ENCODE measurements at places on chromosomes 6 and 20. TPM values are rescaled to one million over a fixed set of nuclear protein-coding genes. Genes with fewer than 3 reads are reported as not detected.

The REM1 gene
- 1.3 TPM for total RNA-seq

The FOXF2 gene
- 0.59 TPM for total RNA-seq

The MKKS gene
- total RNA-seq: 8.1 TPM

The HAO1 gene
- not detected for total RNA-seq

DNA sequence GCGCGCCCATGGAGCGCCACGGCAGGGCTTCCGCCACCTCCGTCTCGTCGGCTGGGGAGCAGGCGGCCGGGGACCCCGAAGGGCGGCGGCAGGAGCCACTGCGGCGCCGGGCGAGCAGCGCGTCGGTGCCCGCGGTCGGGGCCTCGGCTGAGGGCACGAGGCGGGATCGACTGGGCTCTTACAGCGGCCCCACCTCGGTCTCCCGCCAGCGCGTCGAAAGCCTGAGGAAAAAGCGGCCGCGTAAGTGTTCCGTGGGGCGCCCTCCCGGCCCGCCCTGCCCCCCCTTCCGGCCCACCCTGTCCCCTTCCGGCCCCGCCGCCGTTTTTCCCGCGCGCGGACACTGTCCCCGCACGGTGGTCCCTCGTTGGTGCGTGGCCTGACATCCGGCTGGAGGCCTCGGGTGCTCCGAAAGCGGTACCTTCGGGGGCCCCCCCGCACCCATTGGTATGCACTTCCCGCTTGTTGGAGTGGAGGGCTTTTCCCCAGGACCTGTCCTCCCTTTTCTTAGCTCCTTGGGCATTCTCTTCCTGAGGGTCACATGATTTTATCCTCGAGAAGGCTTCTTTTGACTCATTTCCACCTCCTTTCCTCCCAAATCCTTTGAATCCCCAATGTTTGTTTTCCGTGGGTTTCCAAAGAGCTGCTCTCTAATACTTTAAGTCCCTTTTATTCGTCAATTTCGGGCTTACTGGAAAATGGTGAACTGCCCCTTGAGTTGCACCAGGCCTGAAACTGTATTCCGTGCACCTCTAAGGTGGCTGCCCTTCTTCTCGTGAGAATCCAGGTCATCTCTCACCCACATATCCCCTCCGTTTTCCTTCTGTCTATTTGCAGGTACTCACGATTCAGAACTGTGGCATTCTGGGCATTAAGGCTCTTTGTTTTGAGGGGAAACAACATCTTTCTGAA is 556 bp downstream of the PANK2 start:
- DNase-seq: peak; percentile 43

GRCh38 chr20:300345-300990 is 3.1 kb downstream of the ZCCHC3 start:
- DNase-seq: no peak

DNA sequence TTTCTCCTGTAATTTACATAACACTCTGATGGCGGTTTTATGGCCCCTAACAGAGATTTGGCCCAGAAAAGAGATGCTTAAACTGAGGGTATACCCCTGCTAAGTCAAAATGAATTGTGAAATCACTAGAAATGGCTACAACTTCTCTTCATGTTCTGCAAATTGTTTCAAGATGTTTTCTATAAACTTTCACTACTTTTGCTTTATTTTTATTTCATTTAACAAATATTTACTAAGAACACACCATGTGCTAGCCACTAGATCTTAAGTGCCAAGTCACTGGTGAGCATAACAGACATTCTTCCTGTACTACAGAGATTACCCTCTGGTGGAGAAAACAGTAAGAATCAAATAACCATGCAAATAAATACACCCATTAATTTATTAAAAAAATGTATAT is 87.6 kb downstream of the KCNQ5 start:
- DNase-seq: no peak
